Fibroblast of lung (primary cell): ENCODE measurements at places on chromosomes 16 and 17.

DNA sequence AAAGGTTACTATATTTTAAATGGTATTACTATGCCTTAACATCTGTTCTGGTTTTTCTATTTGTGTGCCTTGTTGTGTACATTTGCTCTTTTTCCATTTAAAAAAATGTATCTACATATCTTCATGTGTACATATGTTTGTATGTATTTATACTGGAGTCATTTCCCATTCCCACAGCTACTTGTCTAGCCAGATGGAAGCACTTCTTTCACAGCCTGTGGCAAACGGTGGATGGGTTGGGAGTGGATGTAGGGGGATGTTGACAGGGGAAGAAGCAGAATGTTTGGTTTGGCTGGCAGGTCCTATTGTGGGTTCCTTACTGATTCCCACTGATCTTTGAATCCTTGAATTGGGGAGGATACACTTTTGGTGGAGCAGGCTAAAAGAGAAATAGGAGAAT is 93.6 kb upstream of the CNTNAP4 start:
- no peak for DNase-seq

DNA sequence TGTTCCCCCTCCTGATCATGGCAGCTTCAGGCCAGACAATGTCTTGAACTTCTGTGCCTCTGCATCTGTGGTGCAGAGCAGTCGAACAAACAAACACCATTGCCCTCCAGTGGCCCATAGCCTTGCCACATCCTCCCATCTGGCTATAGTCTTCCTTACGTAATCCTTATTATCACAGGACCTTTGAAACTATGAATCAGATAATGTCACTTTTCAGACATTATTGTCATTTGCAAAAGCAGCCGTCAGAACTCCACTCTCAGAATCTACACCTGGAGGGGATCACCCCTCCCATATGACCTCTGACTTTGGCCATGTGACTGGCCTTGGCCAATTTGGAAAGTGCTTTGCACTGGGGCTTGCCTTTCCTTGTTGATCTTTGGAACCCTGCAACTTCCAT is 387.3 kb downstream of the MAF start:
- no peak for DNase-seq

DNA sequence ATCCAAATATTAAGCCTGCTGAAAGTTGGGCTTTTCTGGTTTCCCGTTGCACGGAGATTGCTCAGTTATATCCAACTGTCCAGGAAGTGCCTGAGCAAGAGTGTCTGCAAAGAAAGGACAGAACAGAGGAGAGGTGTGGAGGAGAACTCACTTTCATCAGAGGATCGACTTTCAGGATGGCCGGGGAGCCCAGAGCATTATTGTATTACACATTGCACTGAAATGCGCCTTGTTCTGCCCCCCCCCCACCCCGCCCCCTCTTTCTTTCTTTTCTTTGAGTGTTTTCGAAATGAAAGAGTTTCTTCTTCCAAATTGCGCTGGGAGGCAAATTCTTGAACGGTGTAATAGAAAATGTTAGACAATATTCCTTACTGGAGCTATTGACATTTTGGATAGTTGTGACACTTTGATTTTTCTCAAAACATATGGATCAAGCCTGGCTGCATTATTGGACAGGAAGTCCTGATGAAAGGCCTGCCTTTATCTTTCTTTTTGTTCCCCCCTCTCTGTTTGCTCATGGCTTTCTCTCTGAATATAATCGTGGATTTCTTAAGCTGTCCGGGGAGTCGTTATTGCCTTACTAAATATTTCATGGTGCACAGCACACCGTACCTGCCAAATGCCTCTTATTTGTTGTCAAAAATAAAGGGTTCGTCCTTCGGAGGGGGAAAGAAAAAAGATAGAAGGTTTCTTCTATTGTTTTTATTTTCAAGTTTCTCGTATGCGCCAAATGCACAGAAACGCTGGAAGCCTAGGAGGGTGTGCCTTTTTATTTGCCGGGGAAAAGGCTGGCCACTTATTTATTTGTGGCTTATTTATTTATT is 110.8 kb downstream of the IRX3 start:
- DNase-seq = no peak

DNA sequence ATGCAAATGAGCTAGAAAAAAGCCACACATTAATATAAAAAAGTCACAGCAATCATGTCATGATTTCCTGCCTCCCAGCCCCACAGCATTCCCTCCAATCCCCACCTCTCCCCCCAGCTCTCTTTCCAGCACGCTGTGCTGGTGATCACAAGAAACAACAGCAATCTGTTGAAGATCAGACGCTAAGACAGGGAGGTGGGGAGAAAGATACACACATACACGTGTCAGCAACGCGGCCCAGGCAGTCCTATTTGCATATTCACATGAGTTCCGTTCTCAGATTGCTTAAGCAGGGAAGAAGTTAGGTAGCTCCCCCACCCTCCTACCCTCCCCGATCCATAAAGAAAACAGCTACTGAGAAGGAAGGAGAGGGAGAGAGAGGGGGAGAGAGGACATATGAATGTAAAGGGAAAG is 405.5 kb upstream of the PSMD7 start:
- DNase-seq = peak; percentile 0

DNA sequence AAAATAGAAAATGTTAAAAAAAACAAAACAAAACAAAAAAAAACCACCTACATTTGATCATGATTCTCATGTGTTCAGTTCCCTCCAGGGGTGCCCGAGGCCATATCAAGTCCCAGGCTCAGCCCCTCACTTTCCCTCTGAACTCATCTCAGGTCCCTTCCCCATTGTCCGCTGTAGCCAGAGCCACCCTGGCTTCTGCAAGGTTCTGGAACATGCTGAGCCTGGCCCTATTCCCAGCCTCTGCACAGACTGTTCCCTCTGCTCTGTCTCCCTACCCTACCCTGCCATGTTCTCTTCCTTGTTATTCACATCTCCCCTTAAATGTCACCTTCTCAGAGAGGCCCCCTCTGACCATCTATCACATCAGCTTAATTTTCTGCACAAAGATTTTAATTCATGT is 46.9 kb downstream of the TK2 start:
- DNase-seq = no peak
